NCI-H2081 (cell line): ENCODE measurements at places on chromosomes 6 and 20.
A peak's percentile ranks its signal among the peaks of the same experiment; 100 is the strongest.

DNA sequence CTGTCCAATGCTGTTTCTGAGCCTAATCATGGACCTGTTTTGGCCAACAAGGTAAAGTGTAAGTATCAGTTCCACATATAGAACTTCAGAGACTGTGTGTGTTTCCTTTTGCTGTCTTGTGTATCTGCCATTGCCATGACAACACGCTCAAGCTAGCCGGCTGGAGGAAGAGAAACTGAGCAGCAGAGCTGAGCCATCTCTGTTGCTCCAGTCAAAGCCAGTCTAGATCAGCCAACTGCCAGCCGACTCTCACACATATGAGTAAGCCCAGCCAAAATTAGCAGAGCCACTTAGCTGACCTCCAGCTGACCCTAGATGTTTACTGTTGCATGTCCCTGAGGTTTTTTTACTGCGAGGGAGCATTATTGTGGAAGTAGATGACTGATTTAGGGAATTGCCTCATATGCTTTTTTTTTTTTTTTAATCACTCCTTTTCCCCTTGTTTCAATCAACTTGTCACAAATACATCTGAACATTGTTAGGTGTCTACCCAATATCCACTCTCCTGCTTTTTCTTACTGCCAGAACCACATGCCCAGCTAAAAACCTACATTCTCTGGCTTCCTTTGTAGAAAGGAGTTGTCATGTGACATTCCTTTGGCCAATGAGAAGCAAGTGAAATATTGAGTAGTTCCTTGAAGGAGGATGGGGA is 304.3 kb upstream of the SUPT3H start:
- no peak for DNase-seq

GRCh38 chr6:15194453-15194852 is 51.4 kb upstream of the JARID2 start:
- DNase-seq = no peak

DNA sequence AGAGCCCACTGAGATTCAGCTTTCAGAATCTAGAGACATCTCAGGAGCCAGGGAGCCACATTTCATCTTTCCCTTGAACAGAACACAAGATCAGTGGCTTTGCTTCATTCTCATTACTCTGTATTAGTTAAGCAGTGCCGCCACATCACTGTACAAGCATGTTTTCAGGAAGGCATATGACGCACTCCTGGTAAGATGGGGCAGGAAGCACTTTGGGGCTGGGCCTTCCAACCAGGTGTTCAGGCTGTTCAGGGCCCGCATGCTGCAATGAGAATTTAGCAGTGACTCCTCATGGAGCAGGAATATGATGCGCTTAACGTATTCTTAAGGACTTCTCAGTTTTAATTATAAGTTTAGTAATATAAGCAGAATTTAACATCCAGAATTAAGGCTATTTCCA is 29.7 kb upstream of the GNRH2 start:
- no peak for DNase-seq

DNA sequence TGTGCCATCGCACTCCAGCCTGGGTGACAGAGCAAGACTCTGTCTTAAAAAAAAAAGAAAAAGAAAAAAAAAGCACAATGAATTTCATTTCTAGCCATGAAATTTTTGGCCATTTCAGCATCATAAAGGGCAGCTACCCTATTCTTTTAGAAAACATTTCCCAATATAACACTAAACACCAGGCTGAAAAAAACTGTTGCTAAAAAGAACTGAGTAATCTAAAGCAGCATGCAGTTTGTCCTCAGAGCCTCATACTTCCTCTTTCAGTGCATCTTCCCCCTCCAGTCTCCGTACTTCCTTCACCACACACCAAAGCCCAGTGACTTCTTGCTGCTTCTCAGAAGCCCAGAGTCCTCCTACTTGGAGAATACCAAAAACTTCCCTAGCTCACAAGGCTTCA is 5.6 kb upstream of the IFNGR1 start:
- DNase-seq = no peak

DNA sequence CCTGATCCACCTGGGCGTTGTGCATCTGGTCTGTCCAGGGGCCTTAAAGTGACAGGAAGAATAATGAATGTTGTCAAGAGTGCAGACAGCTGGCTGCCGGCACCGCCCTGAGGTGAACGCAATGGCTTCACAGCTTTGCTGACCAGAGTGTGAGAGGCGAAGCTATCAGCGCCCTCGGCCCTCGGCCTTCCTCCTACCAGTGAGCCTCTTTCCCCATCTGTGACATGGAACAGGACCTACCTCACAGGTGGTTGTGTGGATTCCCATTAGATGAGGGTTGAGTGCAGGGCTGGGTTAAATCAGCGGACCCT is 54.8 kb downstream of the CTCFL start:
- DNase-seq = no peak

DNA sequence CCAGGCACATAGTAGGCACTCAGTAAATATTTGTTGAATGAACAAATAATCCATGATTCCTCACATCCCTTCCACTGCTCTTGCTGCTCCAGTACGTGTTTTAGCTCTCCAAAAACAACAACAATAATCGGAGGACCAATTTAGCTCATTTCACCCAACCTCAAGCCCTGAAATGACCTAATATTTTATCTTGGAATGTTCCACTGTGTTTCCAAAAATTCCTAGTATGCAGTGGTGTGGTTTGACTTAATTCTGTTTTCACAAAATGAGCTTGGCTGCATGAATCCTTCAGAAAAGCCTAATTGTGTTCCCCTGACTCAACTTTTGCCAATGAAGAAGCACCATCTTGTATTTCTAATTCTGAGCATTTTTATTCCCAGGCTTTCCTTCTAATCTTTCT is 168.0 kb upstream of the PHACTR1 start:
- no peak for DNase-seq

GRCh38 chr6:121354764-121355163 is 20.5 kb upstream of the TBC1D32 start:
- no peak for DNase-seq

- no peak for DNase-seq
These were observed 70.1 kb upstream of the QKI start for GRCh38 chr6:163344411-163344810.

GRCh38 chr6:145818796-145819195 is 4.2 kb upstream of the FBXO30 start:
- no peak for DNase-seq

DNA sequence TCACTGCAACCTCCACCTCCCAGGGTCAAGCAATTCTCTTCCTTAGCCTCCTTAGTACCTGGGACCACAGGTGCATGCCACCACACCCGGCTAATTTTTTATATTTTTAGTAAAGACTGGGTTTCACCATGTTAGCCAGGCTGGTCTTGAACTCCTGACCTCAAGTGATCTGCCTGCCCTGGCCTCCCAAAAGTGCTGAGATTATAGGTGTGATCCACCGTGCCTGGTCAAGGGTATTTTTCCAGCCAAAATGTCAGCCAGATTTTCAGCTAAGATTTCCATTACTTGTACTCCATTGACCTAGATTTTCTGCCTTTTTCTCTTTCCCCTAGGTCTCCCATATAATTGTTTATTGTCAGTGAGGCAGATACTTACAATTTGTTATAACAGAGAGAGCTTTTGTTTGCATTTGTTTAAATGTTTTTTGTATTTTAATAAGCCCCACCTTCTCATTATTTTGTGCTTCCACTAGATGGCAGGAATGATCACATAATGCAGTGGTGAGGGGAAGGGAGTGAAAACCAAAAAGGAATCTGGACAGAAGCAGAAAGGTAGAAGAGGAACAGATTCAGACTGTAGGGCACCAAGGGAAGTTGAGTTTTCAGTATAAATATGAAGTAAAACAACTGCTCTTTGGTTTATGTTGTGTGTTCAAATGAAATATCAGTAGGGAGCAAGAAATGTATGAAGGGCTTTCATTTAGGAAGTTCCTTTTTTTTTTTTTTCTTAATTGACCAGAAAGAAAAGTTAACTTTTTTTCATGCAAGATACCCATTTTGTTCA is 29.7 kb downstream of the RPF2 start:
- peak; percentile 13 for DNase-seq

- no peak for DNase-seq
These were observed 11.5 kb downstream of the BANF2 start for GRCh38 chr20:17711267-17711627.

GRCh38 chr6:42452171-42453030 is 675 bp upstream of the TRERF1 start:
- DNase-seq = peak; percentile 88

GRCh38 chr6:30396833-30397479 is 52.0 kb downstream of the RPP21 start:
- peak; percentile 76 for DNase-seq

- DNase-seq = no peak
These were observed 449.2 kb downstream of the GJA1 start for GRCh38 chr6:121884620-121885019.

DNA sequence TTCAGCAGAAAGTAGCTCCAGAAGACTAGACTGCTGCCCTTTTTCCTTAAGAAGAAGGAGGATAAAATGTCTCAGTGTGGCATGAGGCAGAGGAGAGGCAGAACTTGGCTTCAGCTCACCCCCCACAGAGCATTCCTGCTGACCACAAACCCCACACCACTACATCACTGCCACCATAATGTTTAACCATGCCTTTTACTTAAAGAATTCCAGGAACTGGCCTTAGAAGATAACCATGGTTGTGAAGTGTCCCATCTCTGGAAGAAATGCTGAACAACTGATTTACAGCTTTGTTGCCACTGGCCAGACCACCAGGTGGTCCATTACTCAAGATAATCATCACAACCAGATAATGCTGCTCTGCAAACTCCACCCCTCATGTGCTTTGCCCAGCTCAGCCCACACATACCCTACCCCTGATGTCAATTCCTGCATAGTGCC is 154.1 kb downstream of the CD24 start:
- no peak for DNase-seq

- DNase-seq = no peak
These were observed 306.8 kb upstream of the FOXQ1 start for GRCh38 chr6:1004885-1005630.

GRCh38 chr6:143176090-143177021 is 115.7 kb downstream of the AIG1 start:
- DNase-seq = no peak

DNA sequence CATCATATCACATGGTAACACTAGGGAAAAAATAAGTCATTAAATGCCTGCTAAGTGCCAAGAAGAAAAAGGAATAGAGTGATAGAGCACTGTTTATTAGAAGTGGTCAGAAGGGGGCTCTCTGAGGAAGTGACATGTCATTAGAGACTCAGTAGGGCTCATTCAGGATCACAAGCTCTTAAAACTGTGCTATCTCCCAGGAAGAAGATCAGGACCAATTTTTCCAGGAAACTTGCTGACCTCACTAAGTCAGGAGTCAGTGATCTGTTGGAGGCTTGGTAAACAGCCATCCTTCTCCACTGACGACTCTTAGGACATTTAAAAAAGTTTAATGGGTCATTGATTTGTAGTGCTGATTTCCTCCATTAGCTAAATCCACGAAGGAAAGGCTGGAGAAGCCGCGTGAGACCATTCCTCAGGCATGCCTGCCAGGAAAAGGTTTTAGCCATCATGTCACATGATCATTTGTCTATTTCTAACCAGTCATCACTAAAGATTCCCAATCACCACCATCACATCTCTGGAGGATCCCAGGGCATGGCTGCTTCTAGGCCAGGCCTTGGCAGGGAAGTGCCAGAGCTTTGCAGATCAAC is 5.9 kb upstream of the PTPN1 start:
- no peak for DNase-seq

- no peak for DNase-seq
These were observed 163.0 kb downstream of the EYA4 start for GRCh38 chr6:133404151-133404550.

DNA sequence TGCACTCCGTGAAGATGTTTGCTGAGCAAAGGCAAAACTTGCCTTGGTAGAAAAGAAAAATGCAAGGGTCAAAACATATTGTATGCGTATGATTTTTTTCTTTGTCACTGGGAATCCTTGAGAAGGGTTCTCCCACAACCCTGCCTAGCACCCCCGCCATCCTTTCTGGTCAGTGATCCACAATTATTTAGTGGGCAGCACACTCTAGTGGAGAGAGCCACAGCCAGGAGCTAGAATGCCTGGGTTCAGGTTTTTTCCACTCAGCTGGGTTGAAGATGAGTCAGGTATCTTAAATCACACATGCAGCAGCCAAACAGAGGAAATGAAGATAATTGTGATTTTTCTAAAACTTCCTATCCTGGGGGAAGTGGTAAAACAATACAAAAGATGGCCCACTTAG is 243.1 kb downstream of the PKHD1 start:
- DNase-seq = no peak

GRCh38 chr6:129882510-129883023 is 21.5 kb upstream of the TMEM244 start:
- no peak for DNase-seq

DNA sequence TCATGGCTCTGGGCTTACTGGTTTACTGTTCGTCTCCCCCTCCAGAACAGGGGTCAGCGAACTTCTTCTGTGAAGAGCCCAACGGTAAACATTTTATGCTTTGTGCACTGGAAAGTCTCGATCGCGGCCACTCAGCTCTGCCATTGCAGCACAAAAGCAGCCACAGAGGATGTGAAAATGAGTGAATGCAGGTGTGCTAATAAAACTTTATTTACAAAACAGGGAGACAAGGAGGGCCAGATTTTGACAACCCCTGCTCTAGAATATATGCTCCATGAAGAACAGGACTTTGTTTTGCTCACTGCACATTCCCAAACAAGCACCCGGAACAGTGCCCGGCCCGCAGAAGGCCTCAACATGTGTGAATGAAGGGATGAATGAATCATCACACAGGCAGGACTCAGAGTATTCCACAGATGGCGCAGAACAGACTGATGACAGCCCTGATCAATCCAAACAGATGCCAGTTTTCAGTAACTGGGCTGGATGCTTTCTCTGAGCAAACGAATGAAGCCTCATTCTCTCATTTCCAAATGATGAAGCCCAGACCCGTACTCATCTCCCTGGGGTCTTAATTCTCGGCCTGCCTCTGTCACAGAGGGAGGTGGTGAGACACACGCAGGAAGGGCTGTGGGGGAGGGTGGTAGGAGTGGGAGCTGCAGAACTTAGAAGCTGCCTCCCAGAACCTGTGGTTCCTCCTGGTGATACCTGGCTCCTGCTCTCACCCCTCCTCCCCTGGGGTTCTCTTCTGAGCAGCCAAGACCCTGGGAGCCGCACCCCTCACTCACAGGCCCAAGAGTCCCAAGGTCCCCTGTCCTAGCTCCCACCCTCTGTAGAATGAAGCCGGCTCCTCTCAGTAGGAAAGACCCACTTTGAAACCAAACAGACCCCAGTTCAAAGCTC is 196.4 kb downstream of the PREX1 start:
- DNase-seq = no peak

DNA sequence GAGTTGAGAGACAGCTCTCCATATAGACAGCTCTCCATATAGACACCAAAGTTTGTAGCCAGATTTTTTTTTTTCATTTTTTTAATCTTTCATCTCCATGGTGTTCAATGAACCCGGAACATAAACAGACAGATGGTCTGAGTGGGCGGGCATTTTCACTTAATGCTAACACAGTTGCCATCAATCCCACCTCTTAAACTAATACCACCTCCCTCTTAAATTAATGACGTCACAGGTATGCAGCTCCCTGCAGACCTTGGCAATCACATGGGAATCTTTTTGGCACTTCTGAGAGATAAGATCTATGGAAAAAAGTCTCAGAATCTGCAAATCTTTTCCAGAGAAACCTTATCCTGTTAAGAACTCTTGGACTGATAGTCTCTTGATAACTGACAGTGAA is 43.2 kb downstream of the PFDN4 start:
- DNase-seq = no peak

GRCh38 chr6:163200694-163201093 is 213.8 kb upstream of the QKI start:
- DNase-seq = no peak

GRCh38 chr6:112189494-112189893 is 64.9 kb downstream of the LAMA4 start:
- no peak for DNase-seq

GRCh38 chr6:147202516-147203310 is 1.5 kb upstream of the STXBP5 start:
- DNase-seq = peak; percentile 88

GRCh38 chr6:159963111-159963510 is 5.8 kb upstream of the IGF2R start:
- DNase-seq = no peak
